ENCODE measurements at places on chromosomes 4 and X.

GRCh38 chr4:147220833-147221232, 260.1 kb upstream of the EDNRA start:
- DNase-seq, result no peak

- DNase-seq, result no peak
These were observed 934 bp downstream of the PDHA1 start for GRCh38 chrX:19344661-19345060.

DNA sequence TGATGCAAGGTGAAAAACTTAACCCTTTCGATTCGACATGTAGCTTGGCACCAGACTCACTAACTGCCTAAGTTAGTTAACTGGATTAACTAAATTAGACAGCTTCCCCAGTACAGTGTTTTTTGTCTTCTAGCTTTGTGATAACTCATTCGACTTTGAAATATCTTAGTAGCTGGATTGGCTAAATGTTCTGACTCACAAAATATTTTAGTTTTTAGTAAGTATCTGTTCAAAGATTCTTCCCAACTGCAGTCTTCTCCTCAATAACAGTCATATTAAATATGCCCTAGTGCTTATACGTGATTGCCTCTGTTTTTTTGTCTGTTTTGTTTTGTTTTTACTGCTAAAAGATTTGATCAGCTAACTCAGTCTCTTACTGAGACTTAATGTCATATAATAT, 102.9 kb downstream of the KCNIP4 start:
- peak; percentile 74 for DNase-seq

GRCh38 chr4:89929425-89930159, 34.9 kb downstream of the MMRN1 start:
- DNase-seq, result no peak

- DNase-seq, result peak; percentile 6
These were observed 148.3 kb upstream of the DGKK start for GRCh38 chrX:50618788-50619558.

DNA sequence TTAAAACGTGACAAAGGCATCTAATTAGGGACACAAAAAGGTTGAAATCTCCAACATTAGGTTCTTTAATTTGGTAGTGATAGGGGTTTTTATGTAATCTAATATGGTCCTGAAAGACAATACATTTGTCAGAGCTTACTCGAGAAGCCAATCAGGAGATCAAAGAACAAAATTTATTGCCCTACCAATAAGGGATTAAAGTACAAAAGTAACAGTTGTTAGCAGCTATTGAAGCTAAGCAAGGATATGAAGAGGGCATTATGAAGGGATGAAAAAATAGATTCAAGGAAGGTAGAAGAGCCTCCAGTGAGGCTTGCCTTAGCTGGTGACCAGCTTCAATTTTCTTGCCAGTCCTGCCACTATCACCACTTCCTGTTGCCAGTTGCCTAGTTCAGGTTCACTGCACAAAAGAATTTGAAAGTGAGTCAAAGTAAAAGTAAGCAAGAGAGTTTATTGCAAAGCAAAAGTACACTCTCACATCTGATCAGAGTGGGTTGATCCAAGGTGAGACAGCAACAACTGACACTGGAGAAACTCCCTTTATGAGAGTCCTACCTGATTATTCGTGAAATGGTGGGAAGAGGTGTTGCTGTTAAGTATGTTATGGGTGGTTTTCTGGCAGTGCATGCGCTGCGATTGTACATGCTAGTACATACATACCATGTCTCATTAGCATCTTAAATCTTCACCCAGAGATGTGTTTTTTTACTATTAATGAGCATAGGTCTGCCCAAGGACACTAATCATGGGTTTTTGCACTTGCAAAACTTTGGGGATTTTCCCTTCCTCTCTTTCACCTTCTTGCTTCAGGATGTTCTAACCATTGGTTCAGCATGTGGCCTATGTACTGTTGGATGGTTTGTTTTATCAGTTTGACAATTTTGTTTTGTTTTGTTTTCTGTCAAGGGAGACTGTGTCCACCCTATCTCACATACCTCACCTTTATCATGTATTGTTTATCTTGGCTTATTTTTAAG, 263.2 kb upstream of the ITM2A start:
- DNase-seq, result no peak

DNA sequence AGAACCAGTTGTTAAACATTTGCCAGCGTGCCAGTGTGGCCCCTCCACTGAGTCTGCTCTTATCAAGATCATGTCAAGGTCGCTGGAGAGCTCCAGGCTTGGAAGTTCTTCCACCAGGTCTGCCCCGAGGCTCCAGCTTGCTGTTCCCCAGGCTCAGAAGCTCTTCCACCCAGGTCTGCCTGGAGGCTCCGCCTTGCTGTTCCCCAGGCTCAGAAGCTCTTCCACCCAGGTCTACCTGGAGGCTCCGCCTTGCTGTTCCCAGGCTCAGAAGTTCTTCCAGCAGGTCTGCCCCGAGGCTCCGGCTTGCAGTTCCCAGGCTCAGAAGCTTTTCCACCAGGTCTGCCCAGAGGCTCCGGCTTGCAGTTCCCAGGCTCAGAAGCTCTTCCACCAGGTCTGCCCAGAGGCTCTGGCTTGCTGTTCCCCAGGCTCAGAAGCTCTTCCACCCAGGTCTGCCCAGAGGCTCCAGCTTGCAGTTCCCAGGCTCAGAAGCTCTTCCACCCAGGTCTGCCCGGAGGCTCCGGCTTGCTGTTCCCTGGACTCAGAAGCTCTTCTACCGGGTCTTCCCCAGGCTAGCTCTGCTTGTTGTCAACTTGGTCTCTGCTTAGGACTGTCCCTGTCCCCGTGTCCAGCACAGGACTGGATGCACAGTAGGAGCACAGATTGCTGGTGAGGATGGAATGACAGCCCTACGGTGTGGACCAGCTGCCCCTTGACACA, 54.4 kb downstream of the HMX1 start:
- no peak for DNase-seq

- DNase-seq, result peak; percentile 43
These were observed 1.4 kb downstream of the MID1 start for GRCh38 chrX:10618961-10619360.

- DNase-seq, result no peak
These were observed 268.1 kb downstream of the LAS1L start for GRCh38 chrX:65266482-65266881.

DNA sequence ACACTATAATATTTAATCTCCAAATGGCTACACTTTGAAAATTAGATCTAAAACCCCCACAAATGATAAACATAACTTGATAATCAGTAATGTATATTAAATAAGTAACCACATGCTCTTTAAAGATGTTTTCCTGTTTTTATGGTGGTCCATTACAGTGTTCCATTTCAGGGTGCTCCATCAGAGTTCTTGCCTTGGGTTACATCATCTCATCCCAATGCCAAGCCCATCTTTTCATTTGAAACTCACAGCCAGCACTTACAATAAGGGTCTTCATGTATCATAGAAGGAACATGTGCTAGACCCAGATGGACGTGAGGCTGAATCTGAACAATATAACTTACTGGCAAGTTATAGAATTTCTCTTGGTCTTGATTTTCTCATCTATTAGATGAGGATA, 10.5 kb upstream of the PAQR3 start:
- no peak for DNase-seq

DNA sequence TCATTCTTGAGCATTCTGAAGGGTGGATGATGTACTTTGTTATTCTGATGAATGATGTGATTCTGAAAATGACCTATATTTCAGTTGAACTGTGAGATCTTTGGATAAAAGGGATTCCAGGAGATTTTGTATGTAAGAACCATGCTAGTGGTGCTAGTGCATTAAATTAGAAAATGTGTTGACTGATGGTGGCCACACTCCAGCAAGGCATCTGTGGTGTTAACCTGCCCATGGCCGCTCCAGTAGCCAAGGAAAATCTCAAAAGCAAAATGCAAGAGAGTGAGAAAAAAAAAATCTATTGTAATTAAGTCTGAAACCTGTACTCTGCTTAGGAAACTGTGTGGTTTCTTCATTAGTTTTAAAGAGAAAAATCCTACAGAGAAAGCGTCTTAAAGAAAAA, 93.5 kb downstream of the WWC2 start:
- DNase-seq, result no peak

DNA sequence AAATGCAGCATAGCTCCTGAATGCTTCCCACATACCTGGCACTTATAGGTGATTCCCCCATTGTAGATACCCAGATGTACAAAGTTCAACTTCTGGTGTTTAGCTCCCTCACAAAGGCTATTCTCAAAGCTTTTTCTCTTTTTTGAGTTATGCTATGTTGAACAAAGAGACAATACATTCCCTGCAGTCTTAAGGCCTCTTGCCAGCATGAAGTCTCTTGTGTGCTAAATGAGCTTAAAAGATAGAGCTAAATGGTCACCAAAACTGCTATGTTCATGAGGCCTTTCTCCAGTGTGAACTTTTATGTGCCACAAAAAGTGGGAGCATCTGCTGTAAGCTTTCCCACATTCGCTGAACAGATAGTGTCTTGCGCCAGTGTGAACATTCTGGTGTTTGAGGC, 111.2 kb upstream of the TMEM47 start:
- DNase-seq, result no peak

- DNase-seq, result no peak
These were observed 319.5 kb downstream of the KCNIP4 start for GRCh38 chr4:21628916-21629610.

- DNase-seq, result no peak
These were observed 12.3 kb downstream of the PPP3CA start for GRCh38 chr4:101334963-101335572.

DNA sequence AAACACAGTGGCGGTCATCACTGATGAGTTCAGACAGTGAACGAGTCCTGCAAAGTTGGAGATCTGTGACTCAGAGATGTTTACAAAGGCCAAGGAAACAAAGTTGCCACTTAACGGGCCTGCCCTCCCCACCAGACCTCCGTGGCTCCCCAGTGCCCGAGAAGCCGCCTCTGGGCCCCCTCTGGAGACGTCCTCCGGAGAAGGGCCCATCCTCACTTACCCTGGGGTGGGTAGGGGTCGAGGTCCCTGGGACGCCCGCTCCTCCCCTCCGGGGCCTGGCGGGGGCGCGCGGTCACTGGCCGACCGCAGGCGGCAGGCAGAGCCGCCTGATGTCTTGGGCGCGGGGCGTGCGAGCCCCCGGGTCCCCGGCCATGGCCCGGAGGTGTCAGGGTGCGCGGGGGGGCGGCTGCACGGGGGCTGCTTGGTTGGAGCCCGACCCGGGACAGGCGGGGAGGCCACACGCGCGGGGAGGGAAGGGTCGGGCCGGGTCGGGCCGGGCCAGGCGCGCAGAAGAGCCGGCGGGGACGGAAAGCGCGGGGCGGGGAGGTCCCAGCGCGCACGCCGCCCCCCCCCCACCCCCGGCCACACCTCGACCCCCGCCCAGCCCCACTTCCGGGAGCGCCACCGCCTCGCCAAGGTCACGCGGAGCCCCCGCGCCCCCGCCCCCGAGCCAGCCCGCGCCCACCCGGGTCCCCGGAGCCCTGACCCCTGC, 529 bp downstream of the DHRSX start:
- peak; percentile 89 for DNase-seq

DNA sequence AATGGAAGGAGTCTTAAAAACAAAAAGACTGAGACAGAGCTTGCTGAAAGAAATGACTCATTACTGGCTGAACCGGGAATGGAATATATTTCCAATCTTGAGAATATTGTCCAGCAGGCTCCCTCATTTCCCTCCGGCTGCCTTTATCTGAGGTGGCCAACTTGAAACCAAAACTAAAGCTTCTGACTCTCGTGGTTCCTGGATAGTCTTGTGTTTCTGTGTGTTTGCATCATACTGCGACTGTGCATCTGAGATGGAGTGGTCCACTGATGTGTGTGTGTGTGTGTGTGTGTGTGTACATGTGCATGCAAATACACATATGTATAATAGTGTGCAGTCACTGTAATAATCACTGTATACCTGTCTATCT, 145.6 kb upstream of the SCML1 start:
- peak; percentile 77 for DNase-seq

DNA sequence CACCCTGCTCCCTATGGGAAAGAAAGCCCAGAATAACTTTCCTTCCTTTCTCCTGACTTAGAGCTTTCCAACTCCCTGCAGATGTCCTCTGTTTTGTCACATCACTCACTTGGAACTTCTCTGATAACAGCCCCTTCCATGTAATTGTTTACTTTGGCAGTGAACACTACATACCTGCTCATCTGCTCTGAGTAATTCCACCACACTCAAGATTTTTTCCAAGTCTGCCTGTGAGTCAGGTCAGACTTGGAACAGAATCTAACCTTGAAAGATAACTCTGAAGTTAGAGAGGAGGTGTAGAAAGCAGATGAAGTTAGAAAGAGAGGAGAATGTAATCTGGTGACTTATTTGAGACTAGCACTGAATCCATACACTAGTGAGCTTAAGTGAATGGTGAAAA, 7.4 kb downstream of the MAGEB10 start:
- DNase-seq, result no peak

DNA sequence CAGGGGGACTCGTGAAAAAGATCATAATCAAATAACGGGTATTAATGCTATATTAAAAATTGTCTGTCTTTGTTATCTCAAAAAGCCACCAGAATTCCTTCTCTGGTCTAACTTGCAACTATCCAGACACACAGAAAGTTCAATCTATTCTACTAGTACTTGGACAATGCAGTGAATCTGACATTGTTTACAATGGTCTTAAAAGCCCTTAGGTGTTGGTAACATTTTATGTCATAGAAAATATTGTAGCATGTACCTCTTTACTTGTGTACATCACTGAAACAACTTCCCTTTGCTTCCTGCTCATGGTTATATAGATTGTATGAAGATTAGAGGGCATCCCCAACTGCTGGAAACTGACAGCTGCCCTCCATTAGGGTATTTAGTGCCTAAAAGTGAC, 71.1 kb upstream of the PPP3CA start:
- DNase-seq, result no peak

GRCh38 chrX:154486052-154486395, 391 bp downstream of the UBL4A start:
- DNase-seq, result peak; percentile 58

DNA sequence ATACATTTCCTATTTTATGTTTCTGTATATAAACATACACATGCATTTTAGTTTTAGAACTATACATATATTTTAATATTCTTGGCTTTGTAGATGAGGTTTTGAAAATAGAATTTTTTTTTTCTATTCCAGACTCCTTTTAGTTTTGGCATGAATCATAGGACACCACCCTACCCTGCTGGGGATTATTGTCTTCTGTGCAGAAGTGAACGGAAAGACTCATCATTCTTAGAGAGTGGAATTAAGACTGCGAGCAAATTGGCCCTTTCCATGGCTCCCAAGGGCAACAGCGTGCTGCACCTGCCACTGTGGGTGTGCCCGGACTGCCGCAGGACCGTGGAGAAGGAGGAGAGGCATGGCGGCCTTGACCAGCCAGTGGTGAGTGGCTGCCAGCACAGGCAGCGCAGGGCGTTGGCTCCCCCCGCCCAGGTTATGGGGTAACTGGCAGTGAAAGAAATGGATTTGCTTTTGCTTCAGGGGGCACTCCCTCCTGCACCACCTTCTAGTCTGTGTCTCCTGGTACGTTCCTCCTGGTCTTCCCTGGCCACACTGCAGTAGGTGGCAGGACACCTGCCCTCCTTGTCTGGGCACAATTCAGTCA, 59.6 kb downstream of the FAM193A start:
- peak; percentile 34 for DNase-seq

- DNase-seq, result no peak
These were observed 61.6 kb upstream of the GPM6A start for GRCh38 chr4:175873707-175874106.
